ENCODE measurements at places on chromosomes 16 and 17.

DNA sequence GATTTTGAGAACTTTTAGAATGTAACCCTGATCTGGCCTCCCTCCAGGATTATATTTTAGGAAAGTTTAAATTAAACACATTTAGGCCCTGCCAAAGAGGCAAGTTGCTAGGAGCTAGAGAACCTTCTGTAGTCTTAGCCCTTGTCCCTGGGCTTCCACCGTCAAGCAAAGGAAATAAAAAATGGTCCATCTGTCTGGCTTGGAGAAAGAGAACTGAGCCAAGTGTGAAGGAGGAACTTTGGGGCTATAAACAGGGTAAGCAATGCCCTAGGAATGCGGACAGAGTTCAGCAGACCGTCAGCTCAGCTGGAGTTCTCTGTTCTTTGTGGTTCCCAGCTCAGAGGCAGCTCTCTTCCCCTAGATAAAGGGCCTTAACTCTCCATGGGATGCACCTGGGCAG, 29.6 kb downstream of the RCVRN start:
- DNase-seq: peak; percentile 5

GRCh38 chr16:4263504-4264436, 9.1 kb downstream of the TFAP4 start:
- DNase-seq: no peak

- no peak for DNase-seq
Observed at GRCh38 chr16:1745181-1745899, 26.0 kb downstream of the NME3 start.

GRCh38 chr17:6420173-6420641, 14.7 kb downstream of the AIPL1 start:
- no peak for DNase-seq

GRCh38 chr17:41792845-41793783, 6.6 kb upstream of the JUP start:
- no peak for DNase-seq

GRCh38 chr16:74107795-74108610, 188.6 kb upstream of the PSMD7 start:
- peak; percentile 57 for DNase-seq

GRCh38 chr17:15240644-15241043, 24.5 kb downstream of the PMP22 start:
- DNase-seq: no peak

DNA sequence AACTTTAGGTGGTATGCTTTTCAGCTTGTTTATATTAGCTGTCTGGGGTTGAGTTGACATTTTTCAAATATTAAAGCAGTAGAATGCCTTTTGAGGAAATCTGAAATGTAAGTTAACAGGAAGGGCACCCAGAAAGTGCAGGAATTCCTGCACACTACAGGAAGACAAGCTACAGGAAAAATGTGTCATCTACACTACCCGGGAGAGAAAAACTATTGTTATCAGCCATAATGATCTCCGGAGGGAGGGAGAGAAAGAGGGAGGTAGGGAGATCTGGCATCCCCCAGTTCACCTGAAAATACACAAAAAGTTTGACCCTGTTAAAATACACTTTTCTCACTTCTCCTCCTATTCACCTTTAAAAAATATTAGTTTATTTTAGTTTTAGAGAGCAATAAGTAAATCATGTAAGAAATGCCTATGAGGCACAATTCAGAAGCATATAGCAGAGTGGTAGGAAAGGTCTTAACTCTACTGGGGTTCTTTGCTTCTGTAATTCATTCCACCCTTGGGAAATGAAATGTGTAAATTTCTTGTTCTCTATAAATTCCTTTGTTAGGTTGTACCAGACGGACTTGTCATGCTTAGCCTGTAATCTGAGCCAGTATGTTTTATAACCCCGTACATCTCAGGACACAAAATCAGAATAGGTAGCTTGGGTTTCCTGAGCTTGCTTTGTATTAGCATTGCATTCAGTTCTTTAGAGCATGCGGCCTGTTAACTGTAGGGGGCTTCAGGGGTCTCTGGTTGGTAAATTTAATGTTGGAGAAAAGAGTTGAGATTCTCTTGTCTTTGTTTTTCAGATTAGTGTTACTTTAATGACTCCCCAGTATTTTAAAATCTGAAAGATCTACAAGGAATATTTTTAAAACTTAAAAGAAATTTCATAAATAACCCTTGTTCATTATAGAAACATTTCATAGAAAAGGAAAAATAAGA, 3.3 kb downstream of the MAP2K6 start:
- DNase-seq: no peak

DNA sequence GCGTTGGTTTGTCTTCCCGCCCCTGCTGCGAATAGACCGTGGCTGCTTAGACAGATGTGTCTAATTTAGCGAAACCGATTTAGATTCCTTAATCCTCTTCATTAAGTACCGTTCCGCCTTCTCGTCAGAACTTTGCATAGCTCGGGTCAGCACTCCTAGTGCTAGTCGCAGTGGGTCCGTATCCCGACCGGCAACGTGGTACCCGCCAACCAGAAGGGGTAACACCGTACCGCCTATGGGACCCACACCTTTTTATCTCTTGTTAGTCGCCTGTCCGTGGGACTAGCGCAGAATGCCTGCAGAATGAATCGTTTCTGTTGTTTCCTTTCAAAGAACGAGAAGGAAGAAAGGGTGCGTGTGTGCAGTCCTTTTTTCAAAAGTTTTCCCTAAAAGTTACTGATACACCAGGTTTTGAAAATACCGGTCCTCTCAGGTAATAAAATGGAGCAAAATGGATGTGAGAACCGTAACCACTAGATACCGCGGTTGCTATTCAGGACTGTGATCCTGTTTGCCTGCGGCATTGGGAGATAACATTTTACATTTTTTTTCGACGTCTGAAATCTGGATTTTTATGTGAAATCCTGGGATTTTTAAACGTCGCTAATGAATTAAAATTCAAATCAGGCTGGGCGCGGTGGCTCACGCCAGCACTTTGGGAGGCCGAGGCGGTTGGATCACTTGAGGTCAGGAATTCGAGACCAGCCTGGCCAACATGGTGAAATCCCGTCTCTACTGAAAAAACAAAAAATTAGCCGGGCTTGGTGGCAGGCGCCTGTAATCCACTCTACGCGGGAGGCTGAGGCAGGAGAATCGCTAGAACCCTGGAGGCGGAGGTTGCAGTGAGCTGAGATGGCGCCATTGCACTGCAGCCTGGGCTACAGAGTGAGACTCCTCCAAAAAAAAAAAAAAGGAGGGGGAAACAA, 998 bp upstream of the SRSF1 start:
- DNase-seq: no peak

DNA sequence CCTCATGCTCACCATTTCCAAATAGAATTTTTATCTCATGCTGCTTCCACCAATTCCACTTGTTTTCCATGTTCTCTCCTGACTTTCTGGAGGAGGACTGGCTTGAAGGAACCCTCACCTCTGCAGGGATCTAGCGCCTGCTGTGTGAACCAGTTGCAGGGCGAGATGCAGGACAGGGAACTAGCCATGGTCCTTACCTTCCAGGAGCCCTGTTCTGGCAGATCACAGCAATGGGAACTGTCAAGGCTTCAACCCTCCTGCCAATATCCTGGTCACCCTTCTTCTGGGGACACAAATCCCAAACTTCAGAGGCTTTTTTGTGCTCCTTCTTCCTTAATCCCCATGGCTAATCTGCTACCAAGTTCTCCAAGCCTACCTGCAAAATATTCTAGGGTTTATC, 60.4 kb upstream of the MMP2 start:
- no peak for DNase-seq

DNA sequence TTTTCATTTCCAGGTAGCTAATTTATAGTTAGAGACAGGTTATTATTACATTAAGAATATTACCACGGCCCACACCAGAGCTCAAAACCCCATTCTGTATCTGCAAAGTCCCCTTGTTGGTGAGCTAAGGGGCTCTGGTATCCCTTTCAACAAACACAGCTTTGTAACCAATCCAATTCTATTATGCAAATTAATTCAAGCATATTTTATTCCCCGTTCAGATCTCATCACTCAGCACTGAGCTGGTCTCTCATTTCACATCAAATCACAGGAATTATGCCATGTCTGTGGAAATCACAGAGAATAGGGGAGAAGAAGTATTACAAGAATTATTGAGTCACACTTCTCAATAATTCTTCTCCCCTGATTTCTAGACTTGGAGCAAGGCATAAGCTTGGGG, 111.7 kb downstream of the CDH11 start:
- DNase-seq: no peak

GRCh38 chr17:21140911-21141310, 14.1 kb downstream of the DHRS7B start:
- DNase-seq: no peak

DNA sequence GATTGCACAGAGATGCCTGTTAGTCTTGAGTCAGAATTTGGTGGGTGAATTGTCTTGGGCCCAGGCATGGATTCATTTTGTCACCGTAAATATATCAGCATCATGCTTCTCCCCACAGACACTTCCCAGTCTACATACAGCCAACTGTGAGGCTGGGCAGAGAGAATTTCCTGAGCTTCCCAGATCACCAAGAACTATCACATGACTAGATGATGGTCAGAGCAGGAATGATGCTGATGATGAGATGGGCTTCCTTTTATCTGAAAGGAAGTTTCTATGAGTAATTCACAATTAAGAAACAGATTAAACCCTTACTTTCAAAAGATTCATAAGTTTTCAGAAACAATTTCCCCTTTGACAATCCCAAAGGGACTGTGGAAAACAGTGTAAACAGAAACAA, 323 bp upstream of the KRTAP9-9 start:
- no peak for DNase-seq

Data from iPS DF 19.7 (cell line).